ENCODE measurements at places on chromosomes 5 and 9.

GRCh38 chr9:32359452-32359851, 25.0 kb upstream of the ACO1 start:
- no peak for DNase-seq

GRCh38 chr5:31021181-31021624, 172.3 kb upstream of the CDH6 start:
- DNase-seq = no peak

DNA sequence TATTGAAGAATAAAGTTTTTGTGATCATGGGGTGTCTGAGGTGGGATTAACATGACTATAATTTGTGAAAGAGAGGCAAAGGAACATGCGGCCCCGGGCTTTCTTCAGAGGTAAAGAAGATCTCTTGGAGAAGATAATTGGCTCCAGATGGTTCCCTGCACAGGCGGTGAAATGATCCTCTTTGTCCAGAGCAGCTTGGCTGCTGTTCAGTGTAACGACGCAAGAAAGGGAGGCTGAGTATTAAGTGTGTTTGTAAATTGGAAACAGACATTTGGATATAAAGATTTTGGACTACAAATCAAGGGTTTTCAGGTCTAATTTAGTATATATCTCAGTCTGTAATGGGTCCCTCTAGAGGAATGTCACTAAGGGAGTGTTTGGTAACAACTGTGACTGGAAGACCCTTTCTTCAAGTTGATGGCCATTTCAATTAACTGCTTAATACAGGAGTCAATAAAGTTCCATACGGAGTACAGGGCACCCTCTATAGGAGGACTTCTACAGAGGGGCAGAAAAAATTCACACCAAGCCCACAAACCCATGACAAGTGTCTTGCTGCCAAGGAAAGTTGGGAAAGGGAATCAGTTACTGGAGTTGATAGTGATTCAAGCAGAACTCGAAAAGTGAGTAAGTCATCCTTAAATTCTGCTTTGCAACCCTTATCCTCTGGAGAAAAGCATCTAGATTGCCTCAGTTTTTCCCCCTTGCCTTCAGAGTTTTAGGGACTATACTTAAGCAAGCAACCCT, 4.1 kb downstream of the EQTN start:
- no peak for DNase-seq

GRCh38 chr9:94168203-94169000, 84.1 kb downstream of the PTPDC1 start:
- no peak for DNase-seq

- DNase-seq = no peak
These were observed 5.3 kb downstream of the FBXW2 start for GRCh38 chr9:120787933-120788332.

GRCh38 chr5:7331131-7331530, 64.8 kb upstream of the ADCY2 start:
- DNase-seq = peak; percentile 21

- DNase-seq = peak; percentile 11
These were observed 247.5 kb downstream of the ADAMTSL1 start for GRCh38 chr9:18721267-18721994.

DNA sequence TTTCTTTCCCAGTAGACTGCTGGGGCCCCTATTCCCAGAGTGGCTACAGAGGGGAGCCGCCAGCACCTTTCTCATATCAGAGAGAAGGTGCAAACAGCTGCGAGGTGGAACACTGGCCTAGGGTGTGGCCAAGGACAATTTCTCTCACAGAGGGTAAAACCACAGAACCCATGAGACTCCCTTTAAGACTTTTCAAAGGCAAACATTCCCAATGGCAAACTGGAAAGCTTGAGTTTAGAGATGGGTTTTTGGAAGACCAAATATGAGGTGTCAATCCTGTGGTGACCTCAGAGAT, 335.1 kb upstream of the PIK3R1 start:
- DNase-seq = no peak

DNA sequence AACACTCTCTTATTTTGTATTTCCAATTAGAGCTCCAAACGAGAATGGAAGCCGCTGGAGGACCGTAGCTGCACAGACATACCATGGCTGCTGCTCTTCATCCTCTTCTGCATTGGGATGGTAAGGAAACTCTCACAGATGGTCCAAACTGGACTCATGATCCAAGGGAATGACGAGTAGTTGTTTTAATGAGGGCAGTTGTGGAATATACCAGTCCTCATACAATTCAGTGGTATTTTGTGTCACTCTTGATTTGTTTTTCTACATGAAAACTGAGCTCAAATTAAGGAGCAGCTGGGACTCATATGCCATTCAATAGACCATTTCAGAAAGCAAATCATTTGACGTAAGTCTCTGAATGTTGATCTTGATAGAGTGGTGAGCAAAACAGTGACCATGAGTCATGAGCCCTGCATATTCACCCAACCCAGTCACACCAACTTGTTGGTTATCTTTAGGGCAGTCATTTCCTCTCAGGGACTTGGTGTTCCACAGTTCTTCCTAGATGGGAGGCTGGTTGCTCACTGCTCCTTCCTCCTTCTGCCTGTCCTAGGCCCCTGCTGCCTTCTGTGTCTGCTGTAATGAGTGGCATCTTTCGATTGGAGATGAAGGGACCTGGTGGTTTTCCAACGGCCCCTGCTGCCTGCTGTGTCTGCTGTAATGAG, 54.9 kb downstream of the SLC44A1 start:
- DNase-seq = no peak

DNA sequence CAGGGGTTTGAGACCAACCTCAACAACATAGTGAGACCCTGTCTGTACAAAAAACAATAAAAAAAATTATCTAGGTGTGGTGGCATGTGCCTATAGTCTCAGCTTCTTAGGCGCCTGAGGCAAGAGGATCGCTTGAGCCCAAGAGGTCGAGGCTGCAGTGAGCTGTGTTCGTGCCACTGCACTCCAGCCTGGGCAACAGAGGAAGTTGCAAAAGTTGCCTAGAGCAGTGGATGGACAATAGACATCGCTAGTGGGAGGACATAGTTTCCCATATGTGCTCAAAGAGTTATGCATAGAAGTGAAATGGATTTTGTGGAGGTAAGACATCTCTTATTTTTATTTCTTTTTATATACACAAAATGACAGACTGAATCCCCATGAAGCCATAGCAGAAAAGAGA, 19.0 kb downstream of the HNRNPK start:
- no peak for DNase-seq

DNA sequence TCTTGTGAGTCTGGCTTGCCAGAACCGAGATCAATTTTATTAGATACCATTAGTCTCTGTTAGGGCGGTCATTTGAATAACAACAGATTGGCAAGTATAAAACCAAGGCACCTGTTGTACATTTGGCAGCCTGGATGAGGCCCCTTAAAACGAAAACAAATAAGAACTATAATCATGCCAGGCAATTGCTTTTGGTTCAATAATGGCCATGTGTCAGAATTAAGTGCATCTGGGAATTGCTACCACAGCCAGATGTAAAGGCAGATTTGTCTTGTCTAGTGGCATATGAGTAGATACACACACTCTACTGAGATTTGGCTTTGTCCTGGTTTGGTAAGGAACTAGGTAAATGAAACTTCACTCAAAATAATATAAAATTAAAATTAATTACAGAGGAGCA, 1046.2 kb upstream of the DMAC1 start:
- peak; percentile 13 for DNase-seq

- DNase-seq = no peak
These were observed 82.4 kb downstream of the PCSK1 start for GRCh38 chr5:96350678-96351077.
